H9 (cell line): ENCODE measurements at places on chromosomes 2 and 18.

DNA sequence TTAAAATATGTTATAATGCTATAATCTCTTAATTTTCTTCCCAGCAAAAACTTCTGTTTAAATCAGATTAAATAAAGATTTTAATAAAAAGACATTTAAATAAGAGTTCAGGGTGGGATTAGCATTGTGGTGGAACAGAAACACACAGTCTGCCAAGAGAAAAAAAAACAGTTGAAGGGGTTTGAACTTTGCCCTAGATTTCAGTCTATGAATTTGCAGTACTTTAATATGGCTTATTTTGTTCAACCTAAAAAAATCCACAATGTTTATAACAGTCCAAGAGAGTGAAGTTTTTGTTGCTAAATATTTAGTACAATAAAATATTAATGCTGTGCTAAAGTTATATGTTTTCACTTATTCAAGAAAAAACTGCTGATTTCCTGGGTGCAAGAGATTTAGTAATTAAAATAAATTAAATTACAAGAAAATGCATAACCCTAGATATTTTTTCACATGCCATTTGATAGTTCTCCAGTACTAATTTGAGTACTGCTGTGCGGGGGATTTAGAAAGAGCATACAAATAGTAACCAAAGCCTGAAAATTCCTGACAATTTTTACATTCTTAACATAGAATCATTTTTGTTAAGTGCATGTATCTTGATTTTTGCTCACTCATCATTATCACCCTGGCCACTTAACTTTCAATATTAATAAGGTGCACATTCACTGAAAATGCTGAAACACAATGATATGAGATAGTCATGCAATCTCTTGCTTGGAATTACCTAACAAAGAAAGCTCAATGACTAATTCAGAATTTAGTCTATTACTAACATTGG lies 52.6 kb downstream of the SLC40A1 start:
- no peak overlapping the region for H3K27ac ChIP-seq
- DNase-seq, result no peak
- no peaks in the 10 kb centered on the region for H3K27me3 ChIP-seq
- no peaks in the 10 kb centered on the region for H3K4me1 ChIP-seq
- H3K36me3 ChIP-seq, result no peaks in the 10 kb centered on the region
- H3K4me3 ChIP-seq, result no peak overlapping the region

DNA sequence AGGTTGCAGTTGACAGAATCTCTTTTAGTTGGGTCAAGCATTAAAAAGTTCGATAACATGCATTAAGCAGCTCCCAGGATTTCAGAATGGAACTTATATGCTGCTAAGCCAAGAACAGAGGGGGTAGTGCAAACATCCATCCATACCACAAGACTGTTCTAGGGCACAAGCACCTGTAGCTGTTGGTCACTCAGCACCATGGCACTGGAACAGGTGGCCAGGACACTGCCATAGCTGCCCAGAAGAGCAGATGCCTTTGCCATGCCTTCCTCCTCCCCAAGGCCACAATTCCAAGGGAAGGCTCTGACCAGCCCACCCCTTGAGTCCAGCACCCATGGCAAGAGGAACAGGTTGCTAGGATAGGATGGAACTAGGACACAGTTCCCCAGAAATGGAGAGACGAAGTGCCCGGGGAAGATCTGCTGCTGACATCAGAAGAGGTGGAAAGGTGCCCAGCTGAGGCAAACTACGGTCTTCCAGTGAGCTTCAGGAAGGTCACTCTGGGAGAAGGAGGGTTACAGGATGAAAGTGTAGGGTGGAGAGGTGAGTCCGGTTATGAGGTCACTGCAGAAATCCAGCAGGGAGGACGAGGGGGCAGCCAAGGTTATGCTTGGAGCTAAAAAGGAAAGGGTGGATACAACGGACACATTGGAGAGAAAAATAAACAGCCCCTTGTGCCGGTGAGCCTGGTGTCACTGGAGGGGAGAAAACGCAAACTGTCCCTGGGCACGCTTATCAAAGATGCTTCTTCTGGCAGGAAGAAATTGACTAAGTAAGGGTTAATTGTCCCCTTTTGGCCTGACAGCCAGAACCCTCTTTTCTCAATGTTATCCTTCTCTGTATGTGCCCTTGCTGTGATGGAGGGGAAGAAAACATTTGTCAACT lies 41.9 kb downstream of the C1QL2 start:
- no peaks in the 10 kb centered on the region; the same call in 1 of the 2 replicates for H3K27me3 ChIP-seq
- DNase-seq, result no peak
- H3K4me1 ChIP-seq, result peaks cover 14% of the 10 kb centered on the region
- H3K36me3 ChIP-seq, result peaks cover 3% of the 10 kb centered on the region
- no peak overlapping the region for H3K4me3 ChIP-seq
- no peak overlapping the region for H3K27ac ChIP-seq

DNA sequence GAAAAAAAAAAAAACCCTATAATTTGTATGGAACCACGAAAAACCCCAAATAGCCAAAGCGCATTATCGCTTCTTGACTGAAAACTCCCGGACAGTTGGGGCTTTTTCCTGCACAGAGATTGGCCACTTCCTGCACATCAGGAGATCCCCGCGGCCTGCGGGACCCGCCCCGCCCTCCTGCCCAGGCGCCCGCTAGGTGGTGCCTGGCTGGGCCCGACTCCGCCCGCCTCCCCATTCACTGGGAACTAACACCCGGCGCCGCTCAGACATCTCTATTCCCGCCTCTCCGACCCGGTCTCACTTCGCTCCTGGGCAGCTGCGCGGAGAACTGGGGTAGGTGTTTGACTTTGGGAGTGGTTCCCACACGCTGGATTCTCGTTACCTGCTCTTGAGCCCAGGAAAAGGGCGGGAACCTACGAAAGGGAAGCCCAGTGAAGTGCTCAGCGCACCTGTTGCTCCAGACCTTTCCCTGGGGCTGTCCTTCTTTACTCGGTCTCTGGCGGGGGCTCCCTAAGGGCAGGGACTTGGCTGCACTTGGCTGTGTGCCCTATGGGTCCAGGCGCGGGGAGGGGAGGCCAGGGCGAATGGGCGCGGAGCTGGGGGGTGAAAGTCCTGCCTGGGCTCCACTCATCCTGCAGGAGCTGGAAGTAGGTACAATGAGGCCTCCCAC lies at the start of gene HMSD:
Gene HMSD, plus strand, starts transcription at position 234 of the 670 bp plus-strand sequence. CDS start 4,155 bp downstream, outside the sequence.
- peaks cover 2% of the 10 kb centered on the region; the same call in 1 of the 3 replicates for H3K36me3 ChIP-seq
- peak; percentile 91 for DNase-seq
- no peak within 1 kb of the TSS for H3K27ac ChIP-seq
- no peaks in the 10 kb centered on the region for H3K4me1 ChIP-seq

- H3K4me1 ChIP-seq, result no peaks in the 10 kb centered on the region
- no peaks in the 10 kb centered on the region for H3K27me3 ChIP-seq
- H3K4me3 ChIP-seq, result no peak overlapping the region
- no peak for DNase-seq
- no peak overlapping the region for H3K27ac ChIP-seq
- H3K36me3 ChIP-seq, result no peaks in the 10 kb centered on the region
Observed at GRCh38 chr2:85949280-85949679, 60.5 kb upstream of the ST3GAL5 start.

GRCh38 chr18:31015715-31016434 lies 26.7 kb downstream of the DSC3 start:
- no peaks in the 10 kb centered on the region for H3K36me3 ChIP-seq
- H3K27me3 ChIP-seq, result no peaks in the 10 kb centered on the region
- no peak overlapping the region for H3K4me3 ChIP-seq
- H3K4me1 ChIP-seq, result no peaks in the 10 kb centered on the region
- DNase-seq, result no peak
- no peak overlapping the region for H3K27ac ChIP-seq

DNA sequence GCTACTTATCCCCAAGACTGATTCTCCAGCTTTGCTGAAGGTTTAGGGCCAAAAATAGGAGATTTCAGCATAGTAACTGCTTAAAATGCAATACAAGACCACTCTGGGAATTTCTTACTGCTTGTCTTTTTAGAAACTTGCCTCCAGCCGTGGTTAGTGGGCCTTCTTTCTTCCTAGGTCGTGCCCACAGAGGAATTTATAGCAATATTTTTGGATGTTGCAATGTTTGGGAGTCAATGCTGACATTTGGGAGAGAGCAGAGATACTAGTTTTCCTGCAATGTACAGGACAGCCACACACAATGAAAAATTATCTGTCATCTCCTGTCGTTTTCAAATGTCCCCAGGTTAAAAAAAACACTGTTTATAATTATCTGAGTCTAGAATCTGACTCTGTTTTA lies 25.6 kb upstream of the CERS6 start:
- H3K27me3 ChIP-seq, result no peaks in the 10 kb centered on the region
- no peaks in the 10 kb centered on the region for H3K36me3 ChIP-seq
- H3K4me1 ChIP-seq, result peaks cover 2% of the 10 kb centered on the region; the same call in 1 of the 2 replicates
- no peak for DNase-seq

DNA sequence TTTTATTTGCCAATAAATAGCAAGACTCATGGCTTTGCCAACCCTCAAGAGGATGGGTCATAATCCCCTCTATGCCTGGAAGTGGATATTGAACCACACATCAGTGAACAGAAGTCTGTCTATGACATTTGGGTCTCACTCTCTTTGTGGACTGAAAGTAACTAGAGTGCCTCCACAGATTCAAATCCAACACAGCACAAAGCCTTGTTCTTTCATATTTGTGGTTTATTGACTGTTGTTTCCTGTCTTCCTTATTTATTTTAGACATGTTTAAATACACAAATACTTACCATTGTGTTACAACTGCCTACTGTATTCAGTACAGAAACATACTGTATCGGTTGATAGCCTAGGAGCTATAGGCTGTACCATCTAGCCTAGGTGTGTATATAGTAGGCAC lies 121.9 kb downstream of the TSN start:
- H3K27me3 ChIP-seq, result no peaks in the 10 kb centered on the region
- no peak overlapping the region for H3K27ac ChIP-seq
- H3K4me3 ChIP-seq, result no peak overlapping the region
- no peak for DNase-seq
- 0 out of 2 replicates have a peak, but pooled peaks cover 10% of the 10 kb centered on the region for H3K36me3 ChIP-seq

DNA sequence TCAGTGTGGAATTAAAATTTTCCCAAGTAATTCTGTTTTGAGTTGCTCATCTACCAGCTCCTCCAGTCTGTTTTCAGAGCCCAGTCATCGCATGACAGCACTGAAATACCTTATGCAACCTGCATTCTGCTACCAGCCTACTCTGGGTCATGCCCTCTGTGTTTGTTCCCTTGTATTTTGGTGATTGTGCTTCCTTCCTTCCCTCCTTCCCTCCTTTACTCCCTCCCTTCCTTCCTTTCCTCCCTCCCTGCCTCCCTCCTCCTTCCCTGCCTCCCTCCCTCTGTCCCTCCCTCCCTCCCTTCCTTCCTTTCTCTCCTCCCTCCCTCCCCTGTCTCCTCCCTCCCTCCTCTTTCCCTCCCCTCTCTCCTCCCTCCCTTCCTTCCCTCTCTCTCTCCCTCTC lies 289.6 kb downstream of the CDH2 start:
- H3K36me3 ChIP-seq, result no peaks in the 10 kb centered on the region
- DNase-seq, result no peak
- H3K27ac ChIP-seq, result no peak overlapping the region

GRCh38 chr2:26582890-26583289 lies 58.3 kb downstream of the CIB4 start:
- no peak overlapping the region for H3K4me3 ChIP-seq
- H3K36me3 ChIP-seq, result no peaks in the 10 kb centered on the region
- H3K27ac ChIP-seq, result no peak overlapping the region
- no peaks in the 10 kb centered on the region for H3K27me3 ChIP-seq

- H3K27ac ChIP-seq, result no peak overlapping the region
- DNase-seq, result no peak
- no peaks in the 10 kb centered on the region for H3K27me3 ChIP-seq
- H3K36me3 ChIP-seq, result peaks cover 8% of the 10 kb centered on the region; the same call in 2 of the 3 replicates
- peaks cover 10% of the 10 kb centered on the region; the same call in 1 of the 2 replicates for H3K4me1 ChIP-seq
Observed at GRCh38 chr18:31646332-31647126, 37.9 kb downstream of the B4GALT6 start.

DNA sequence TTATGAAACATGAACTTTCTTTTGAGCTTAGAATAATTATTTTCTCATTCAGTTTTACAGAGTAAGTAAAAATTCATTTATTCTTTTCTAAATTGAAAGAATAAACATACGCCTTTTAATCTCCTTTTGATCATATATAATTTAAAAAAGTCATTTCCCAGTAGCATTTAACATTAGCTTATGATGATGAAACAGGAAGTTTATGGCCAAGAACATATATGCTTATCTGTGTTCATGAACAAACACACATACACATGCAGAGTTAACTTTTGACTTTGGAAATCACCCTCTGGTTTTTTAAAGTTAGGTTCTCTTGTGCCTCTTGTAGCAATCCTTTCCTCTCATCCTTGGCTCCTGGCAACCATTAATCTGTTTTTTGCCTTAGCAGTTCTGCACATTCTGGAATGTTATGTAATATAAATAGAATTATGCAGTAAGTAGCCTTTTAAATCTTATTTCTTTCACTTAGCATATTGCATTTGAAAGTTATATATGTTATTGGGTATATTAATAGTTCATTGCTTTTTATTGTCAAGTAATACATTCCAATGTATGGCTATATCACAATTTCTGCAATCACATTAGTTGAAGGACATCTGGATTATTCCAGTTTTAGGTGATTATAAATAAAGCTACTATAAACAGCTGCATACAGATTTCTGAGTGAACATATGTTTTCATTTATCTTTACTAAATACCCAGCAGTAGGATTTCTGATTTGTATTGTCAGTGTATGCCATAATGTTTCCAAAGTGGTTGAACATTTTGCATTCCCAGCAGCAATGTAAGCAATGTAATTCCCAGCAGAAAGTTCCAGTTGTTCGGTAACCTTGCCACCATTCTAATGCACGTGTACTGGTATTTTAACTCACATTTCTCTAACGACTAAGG lies 210.3 kb downstream of the ZRANB3 start:
- H3K4me1 ChIP-seq, result no peaks in the 10 kb centered on the region
- no peak overlapping the region for H3K4me3 ChIP-seq
- DNase-seq, result no peak
- H3K27me3 ChIP-seq, result no peaks in the 10 kb centered on the region
- H3K27ac ChIP-seq, result no peak overlapping the region
- peaks cover 4% of the 10 kb centered on the region; the same call in 2 of the 3 replicates for H3K36me3 ChIP-seq

- no peak for DNase-seq
- H3K4me1 ChIP-seq, result no peaks in the 10 kb centered on the region
- H3K27me3 ChIP-seq, result no peaks in the 10 kb centered on the region
- H3K4me3 ChIP-seq, result no peak overlapping the region
- H3K27ac ChIP-seq, result no peak overlapping the region
Observed at GRCh38 chr18:21550510-21550970, 50.0 kb downstream of the ESCO1 start.

- DNase-seq, result no peak
- H3K36me3 ChIP-seq, result no peaks in the 10 kb centered on the region
- no peaks in the 10 kb centered on the region for H3K27me3 ChIP-seq
- H3K27ac ChIP-seq, result no peak overlapping the region
Observed at GRCh38 chr2:99975386-99975785, 167.0 kb downstream of the AFF3 start.

GRCh38 chr18:37527395-37527794 lies 38.2 kb downstream of the CELF4 start:
- H3K4me3 ChIP-seq, result no peak overlapping the region
- peaks cover 7% of the 10 kb centered on the region; the same call in 1 of the 2 replicates for H3K4me1 ChIP-seq
- H3K27ac ChIP-seq, result no peak overlapping the region
- H3K36me3 ChIP-seq, result no peaks in the 10 kb centered on the region

GRCh38 chr18:63162271-63163014 lies 157.1 kb downstream of the BCL2 start:
- no peak for DNase-seq
- H3K4me1 ChIP-seq, result no peaks in the 10 kb centered on the region
- H3K27me3 ChIP-seq, result no peaks in the 10 kb centered on the region
- H3K36me3 ChIP-seq, result no peaks in the 10 kb centered on the region
